ENCODE measurements at places on chromosomes 5 and 9.

- peak; percentile 1 for DNase-seq
These were observed 1.1 kb upstream of the SPIN1 start for GRCh38 chr9:88387036-88387551.

DNA sequence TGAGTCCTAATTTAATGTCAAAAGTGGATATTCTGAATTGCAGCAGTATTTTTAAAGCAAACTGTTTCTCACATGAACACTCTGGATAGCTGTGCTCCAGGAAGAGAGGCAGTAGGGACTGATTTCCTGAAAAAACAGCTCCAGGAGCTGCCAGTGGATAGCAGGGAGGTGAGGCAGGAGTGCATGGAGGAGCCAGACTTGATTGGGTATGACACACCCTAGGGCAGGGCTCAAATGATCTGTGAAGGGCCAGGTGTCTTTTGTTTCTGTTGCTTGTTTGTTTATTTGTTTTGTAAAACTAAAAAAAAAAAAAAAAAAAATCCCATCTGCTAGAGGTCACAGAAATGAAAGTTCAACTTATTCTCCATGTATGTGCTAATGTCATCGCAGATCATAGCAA, 83.4 kb downstream of the ADRB2 start:
- DNase-seq, result no peak

- DNase-seq, result no peak
These were observed 880 bp downstream of the ARID3C start for GRCh38 chr9:34627716-34628655.

GRCh38 chr9:108865037-108865436, 3.0 kb downstream of the ACTL7A start:
- DNase-seq, result no peak

DNA sequence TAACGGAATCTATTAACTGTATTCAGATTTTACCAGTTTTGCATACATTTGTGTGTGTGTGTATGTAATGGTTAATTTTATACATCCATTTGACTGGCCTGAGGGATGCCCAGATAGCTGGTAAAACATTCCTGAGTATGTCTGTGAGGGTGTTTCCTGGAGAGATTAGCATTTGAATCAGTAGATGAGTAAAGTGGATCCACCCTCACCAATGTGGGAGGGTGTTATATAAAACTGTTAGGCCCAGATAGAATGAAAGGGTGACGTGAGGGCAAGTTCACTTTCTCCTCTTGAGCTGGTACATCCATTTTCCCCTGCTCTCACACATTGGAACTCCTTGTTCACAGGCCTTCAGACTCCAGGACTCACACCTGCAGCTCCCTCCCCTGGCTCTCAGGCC, 88.7 kb downstream of the EMB start:
- no peak for DNase-seq

- DNase-seq, result no peak
These were observed 824.0 kb upstream of the ARRDC3 start for GRCh38 chr5:92207151-92207550.

DNA sequence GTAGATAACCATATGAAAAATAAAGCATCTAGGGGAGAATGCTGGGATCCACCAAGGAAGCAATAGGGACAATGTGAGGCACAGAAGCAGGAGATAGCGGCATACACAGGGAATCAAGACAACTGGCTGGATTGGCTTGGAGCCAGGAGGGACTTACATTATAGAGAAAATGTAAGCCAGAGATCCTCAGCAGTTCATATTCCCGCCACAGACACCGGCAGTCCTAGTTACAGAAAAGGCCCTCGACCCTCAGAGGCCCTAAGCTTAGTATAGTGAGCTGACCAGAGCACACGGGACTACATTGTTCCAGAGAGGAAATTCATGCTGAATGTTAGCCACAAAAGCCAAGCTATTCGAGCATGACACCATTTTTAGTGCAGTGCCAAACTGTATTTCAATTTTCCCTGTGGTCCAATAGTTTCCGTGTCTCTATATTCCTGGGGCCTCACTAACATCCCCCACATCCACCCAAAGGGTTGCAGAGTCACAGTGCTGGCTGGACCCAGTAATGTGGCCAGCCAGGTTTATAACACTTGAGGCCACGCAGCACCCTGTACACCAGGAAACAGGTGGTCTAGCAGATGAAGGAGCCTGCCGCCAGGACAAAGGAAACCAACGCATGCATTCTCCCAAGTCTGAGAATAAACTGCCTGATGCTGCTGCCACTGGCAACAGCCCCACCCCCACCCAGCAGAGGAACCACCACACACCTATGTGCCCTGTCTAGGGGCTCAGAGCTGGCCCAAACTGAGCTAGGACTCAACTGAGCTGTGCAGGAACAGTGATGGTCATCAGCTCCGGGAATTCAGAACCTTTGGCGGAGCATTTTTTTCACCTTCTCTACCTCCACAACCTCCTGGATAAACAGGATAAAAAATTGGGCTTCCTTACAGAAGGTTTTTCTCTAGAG, 693.2 kb upstream of the CHD1 start:
- no peak for DNase-seq

- no peak for DNase-seq
These were observed 688 bp downstream of the CNTLN start for GRCh38 chr9:17135295-17136160.

DNA sequence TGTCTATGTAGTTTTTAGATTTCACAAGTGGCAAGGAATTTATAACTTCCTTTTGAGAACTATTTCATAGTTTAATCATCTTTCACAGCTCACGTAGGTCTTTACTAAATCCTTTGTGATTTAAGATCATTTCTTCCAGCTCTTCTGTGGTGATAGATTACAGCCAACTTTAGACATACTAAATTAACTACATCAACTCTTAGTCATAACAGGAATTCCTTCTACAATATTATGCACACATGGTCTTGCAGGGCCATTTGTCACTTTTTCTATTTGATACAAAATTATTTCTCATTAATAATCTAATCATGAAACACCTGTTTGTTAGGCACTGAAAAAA, 208.4 kb downstream of the PDE4D start:
- no peak for DNase-seq

DNA sequence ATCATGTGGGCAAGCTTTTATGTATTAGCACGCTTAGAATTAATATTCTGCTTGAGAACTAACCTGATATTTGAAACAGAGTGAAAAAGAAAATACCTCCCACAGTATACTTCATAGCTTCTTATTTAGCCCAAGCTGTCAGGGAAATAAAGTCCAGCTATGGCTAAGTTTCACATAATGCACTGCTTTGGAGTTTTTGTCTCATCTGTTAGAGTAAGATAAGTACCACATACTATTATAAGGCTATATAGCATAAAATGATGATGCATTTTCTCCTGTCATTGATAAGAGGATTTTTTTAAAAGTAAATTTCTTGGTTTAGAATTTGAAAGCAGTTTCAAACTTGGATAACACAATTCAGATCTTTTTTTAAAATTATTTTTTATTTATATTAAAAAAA, 2.4 kb upstream of the ANKDD1B start:
- no peak for DNase-seq

GRCh38 chr5:112986224-112986623, 9.6 kb downstream of the DCP2 start:
- no peak for DNase-seq

All from CD4-positive, alpha-beta T cell treated with Interleukin-12 subunit alpha and Interleukin-12 subunit beta, for 1 hour (primary cell).